Mammary epithelial cell (primary cell): ENCODE measurements at places on chromosomes 2 and 18.

GRCh38 chr2:212021947-212022346 lies 516.7 kb downstream of the ERBB4 start:
- peak; percentile 74 for DNase-seq

DNA sequence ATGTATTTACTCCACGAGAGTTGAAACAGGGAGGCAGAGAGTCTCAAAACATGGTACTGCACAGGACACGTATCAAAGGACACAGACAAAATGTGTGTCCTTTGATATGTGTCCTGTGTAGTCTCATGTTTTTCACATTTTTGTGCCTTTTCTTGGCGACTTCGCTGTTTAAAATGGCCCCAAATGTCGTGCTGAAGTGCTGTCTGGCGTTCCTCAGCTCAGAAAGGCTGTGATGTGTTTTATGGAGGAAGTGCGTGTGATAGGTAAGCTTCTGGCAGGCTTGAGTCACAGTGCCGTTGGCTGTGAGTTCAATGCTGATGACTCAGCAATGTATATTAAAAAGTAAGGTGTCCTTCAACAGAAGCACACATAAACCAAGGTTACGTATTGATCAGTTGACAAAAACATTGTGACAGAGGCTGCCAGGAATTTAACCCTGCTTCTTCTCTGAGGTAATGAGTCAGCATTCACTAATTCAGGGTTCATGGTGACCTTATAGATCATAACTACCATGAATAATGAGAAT lies 78.2 kb downstream of the DYSF start:
- peak; percentile 91 for DNase-seq

DNA sequence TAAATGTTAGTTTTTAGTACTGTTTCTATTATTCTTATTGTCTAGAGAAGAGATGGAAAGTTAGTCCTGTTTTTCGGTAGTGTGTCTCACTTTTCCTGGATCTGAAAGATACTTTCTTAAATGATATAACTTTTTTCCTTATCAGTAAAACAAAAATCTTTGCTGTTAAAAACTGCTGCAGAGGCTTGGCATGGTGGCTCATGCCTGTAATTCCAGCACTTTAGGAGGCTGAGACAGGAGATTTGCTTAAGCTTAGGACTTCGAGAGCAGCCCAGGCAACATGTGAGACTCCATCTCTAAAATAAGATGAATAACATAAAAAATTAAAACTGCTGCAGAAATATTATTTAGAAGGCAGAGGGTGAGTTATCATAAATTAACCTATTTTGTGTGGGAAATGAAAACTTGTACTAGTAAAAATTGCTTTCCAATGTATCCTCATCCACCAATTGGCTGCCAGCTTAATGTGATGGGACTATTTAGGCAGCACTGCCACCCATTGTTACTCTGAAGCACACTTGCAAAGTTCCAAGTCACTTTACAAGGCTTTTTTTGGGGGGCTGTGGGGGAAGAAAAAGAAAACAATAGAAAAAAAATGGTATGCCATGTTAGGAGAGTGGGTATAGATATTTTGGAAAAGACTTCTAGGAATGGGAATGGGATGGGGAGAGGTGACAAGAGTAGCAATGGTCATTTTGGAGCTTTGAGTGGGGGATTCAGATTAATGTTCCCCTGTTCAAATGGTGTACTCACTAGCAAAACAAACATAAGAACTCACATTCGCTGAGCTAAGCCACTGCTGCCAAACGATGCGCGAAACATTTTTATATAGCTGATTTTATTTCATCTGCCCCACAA lies 62.7 kb downstream of the MEIS1 start:
- no peak for DNase-seq

DNA sequence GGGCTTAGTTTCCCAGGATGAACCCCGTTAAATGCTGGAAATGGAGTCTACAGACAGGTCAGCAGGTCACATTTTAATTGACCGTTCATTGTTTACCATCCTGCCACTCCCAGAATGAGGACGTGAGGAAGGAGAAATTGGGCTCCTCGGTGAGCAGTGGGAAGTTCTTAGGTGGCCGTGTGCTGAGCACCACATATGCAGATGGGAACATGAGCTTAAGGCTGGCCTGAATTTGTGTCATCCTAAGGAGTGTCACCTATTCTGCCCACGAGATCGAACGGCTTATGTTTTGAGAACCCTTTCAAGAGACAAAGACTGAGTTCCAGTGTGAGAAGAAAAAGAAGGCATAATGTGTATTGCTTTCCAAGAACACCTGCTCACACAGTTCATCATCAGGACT lies 234.4 kb upstream of the PXDN start:
- DNase-seq: no peak

DNA sequence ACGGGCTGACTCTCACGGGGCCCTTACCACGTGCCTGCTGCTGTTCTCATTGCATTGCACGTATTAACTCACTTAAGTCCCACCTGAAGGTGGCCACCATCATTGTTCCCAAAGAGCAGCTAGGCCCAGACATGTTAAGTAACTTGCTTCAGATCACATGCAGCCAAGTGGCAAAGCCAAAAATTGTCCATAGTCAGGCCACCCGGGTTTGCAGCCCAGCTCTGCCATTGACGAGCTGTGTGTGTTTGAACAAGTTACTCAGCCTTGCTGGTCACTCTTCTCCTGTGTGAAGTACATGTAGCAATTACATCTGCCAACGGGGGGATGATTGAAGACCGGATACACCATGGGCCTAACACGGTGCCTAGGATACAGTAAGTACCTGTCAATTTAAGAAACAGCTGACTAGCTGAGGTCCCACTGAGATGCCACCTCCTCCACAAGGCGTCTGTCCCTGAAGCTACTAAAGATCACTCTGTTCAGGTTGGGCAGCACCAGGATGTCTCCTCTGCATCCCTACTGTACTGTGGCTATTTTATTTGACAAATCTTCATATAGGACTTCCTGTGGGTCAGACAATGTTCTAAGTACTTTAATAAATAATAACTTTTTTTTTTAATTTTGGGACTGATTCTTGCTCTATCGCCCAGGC lies 154.2 kb upstream of the MYCN start:
- DNase-seq: no peak

DNA sequence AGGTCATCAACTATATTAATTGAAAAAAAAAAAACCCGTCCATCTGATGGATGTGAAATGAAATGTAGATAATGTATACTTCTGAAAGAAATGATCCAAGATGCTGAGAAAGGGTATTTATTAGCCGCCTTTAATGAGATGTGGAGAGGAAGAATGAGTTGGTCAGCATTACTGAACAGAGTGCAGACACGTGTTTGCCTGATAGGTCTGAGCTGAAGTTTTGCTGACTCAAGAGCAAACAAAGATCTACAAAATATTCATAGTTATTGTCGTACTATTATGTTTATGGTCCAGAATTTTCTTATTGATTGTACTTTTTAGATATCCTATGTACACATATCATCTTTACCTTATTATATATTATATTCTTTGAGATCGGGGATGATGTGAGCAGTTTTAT lies 235.3 kb downstream of the RDH14 start:
- no peak for DNase-seq

- DNase-seq: no peak
Observed at GRCh38 chr2:235098269-235098668, 146.5 kb downstream of the SH3BP4 start.

DNA sequence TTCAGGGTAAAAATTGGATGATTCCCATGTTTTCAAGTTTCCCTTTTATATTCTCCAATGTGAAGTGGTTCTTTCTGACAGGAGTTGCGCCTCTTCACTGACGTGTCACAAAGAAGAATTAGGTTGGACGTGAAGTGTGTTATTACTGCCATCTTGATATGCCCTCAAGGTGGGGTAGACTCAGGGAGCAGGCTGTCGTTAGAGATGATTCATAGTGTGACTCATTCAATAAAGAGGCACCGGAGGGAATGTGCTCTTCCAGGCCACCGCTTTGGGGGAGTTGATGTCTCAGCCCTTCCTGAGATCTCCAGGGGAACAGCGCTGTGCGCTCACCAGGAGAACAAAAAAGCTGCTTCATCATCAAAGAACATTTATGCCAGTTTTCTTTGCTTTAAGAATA lies 3.6 kb upstream of the DGKD start:
- DNase-seq: peak; percentile 96

DNA sequence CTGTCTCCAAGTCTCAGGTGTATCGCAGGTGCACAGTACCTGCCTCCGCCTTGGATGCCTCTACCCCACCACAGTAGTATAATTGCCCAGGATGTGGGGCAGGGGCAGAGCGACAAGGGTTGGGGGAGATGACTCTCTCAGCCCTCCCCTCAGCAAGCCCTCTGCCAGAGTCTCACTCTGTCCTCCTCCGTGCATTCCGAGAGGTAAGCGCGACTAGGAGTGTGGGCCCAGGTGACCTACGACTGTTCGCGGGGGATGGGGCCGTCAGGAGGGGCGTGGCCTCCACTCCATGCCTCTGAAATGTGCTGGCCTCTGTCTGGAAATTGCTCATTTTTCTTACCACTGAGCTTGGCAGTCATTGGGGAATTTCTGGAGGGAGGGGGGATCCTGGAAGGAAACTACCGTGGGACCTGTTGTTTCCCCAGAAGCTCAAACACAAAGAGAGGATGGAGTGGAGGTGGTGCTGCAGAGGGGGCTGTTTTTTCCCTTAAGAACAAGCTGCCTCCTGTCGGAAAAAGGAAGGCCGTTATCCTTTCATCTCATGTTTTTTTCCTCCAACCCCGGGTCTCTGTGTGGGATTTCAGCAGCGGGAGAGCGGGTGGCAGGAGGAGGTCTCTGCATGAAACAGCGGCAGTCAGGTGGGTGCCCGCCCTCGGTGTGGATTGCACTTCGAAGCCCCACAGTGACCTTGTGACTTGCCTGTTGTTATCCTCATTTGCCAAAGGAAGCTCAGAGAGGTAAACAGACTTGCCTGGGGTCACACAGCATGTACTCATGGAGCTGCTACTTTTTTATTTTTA lies 13.0 kb upstream of the RALB start:
- peak; percentile 79 for DNase-seq

DNA sequence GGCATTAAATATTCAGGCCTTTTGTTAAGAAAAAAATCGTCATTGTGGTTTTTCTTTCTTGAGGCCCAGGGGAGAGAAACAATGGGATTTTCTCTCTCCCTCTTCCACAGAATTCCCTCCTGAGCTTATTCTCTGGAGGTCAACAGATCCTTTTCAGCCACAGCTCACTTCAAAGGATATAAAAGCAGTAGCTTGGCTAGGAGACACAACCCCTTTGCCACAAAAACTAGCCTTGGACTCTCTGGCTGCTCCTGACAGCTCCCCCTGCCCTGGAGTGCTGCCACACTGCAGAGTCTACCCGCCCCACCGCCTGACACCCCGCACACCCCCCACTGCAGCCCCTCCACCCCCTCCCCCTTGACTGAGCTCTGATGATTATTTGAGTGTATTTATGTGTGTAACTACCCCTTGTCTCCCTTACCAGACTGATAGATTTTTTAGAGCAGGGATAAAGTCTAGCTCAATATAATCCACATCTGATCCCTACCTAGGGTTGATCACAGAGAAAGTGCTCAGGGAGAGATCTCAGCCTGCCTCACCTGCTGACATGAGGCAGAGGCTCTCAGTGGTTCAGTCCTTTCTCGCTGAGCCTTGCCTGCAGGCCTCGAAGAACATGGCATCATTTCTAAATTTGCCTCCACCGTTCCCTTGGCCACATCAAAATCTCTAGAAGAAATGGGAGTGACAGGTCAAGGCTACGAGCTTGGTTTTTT lies 132.2 kb upstream of the SP5 start:
- DNase-seq: no peak

GRCh38 chr2:56170504-56170903 lies 13.3 kb upstream of the CCDC85A start:
- DNase-seq: no peak

GRCh38 chr2:25951071-25951547 lies 31.2 kb downstream of the KIF3C start:
- peak; percentile 68 for DNase-seq

DNA sequence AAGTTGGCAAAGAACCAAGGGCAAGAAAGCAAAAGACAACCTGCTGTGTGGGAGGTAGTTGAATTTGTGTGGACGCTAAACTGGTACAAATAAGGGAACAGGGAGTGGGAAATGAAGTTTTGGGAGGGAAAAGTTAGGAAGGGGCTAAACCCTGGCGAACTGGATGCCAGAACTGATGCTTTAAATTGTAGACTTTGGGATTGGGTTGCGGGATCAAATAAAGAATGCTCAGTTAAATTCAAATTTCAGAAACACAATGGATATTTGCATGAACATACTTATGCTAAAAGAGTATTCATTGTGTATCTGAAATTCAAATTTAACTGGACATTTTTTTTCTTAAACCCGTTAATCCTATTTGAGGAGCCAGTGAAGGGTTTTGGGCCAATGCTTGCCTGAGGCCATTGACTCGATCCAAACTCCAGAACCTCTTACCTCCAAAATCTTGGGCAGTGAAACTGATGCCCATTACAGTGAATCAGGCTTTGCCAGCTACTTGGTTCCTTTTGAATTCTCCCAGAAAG lies 44.2 kb upstream of the YWHAQ start:
- DNase-seq: no peak

DNA sequence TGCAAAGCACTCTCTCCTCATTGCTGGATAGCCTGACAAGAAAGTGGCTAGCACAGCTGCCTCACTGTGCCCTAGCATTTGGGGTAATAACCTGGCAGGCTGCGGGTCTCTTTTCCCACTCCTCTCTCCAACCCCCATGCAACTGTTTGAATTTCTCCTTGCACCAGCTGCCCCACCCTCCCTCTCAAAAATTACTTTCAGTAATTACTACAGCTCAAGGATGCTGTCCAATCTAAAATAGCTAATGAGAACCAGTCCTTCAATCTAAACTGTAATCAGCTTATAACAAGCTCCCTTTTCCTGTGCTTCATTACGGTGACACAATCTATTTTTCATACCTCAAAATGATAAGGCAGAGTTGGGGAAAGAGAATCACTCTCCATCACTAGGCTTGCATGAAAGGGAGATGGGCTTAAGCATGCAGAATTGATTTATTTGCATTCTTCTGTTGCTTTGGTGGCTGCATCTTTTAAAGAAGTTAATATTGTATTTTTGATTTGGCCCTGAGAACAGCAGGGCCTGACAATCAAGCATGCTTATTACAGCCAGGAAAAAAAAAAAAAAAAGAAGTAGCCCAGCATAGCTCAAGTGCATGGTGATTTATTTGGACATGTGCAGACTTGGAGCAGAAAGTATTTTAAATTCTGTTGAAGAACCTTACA lies 881.8 kb downstream of the SLC4A3 start:
- DNase-seq: no peak
